Ovary (tissue), 10 donors: ENCODE measurements at places on chromosomes 1 and 21.

GRCh38 chr1:215583185-215583749 lies 16.2 kb downstream of the KCTD3 start:
- no peaks in the 10 kb centered on the region for H3K27me3 ChIP-seq
- no peaks in the 10 kb centered on the region for H3K4me1 ChIP-seq
- H3K36me3 ChIP-seq, result no peaks in the 10 kb centered on the region
- no peak for DNase-seq
- no peak overlapping the region for H3K4me3 ChIP-seq

DNA sequence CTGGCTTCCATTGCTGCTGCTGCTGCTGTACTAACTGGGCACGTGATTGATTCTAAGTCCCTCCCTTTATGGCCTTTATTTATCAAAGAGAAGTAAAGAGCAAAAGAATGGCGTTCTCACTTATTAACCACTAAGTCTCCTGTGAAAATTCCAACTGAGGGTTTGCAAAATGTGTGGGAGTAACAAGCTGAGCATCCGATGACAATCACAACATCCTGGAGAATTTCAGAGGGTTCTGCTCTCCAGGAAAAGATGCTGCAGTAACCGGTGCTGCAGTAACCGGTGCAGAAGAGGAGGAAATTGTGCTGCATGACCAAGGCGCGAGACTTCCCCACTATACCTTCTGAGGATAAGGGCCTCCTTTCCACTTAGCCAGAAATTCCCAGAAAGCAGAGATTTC lies 12.7 kb upstream of the MX2 start:
- no peaks in the 10 kb centered on the region for H3K4me1 ChIP-seq
- no peak overlapping the region for H3K27ac ChIP-seq
- H3K27me3 ChIP-seq, result no peaks in the 10 kb centered on the region
- no peak overlapping the region for H3K4me3 ChIP-seq
- DNase-seq, result no peak

GRCh38 chr1:85606414-85606800 lies 25.8 kb downstream of the CCN1 start:
- no peak overlapping the region for H3K4me3 ChIP-seq
- H3K36me3 ChIP-seq, result no peaks in the 10 kb centered on the region
- DNase-seq, result no peak
- H3K27me3 ChIP-seq, result no peaks in the 10 kb centered on the region

GRCh38 chr1:186740324-186740723 lies 60.1 kb upstream of the PTGS2 start:
- H3K27ac ChIP-seq, result no peak overlapping the region
- DNase-seq, result no peak
- H3K36me3 ChIP-seq, result no peaks in the 10 kb centered on the region
- H3K4me1 ChIP-seq, result no peaks in the 10 kb centered on the region
- H3K4me3 ChIP-seq, result no peak overlapping the region

DNA sequence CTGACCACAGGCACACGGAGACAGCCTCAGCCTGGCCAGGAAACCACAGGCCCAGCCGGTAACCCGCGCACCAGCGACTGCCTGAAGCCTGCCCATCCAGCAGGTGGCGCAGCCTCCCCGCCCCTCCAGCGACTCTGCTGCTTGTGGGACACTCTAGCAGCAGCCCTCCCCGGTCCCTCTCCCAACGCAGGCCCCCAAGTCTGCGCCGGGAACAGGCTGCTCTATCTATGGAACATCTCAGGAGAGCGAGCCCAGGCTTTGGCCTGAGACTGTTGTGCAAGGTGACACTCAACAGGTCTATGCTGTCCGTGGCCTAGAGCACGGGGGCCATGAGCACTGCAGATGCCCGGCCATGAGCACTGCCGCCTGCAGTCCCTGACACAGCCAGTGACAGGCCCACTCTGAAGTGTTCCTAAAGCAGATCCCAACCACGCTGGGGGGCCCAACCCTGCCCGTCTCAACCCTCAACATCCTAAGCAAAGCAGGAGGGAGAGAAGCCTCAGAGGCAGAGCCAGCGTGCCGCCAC lies 28.4 kb downstream of the WDR4 start:
- H3K36me3 ChIP-seq, result no peaks in the 10 kb centered on the region
- H3K4me3 ChIP-seq, result no peak overlapping the region

GRCh38 chr1:203325418-203326091 lies 20.2 kb downstream of the BTG2 start:
- no peaks in the 10 kb centered on the region for H3K36me3 ChIP-seq
- no peaks in the 10 kb centered on the region for H3K27me3 ChIP-seq
- no peak overlapping the region for H3K4me3 ChIP-seq
- DNase-seq, result peak; percentile 75
- H3K27ac ChIP-seq, result peak overlapping the region; percentile 37

GRCh38 chr1:27122652-27123051 lies 32.3 kb downstream of the SLC9A1 start:
- no peak overlapping the region for H3K27ac ChIP-seq
- H3K4me1 ChIP-seq, result peaks cover 10% of the 10 kb centered on the region
- no peaks in the 10 kb centered on the region for H3K27me3 ChIP-seq
- no peak overlapping the region for H3K4me3 ChIP-seq

DNA sequence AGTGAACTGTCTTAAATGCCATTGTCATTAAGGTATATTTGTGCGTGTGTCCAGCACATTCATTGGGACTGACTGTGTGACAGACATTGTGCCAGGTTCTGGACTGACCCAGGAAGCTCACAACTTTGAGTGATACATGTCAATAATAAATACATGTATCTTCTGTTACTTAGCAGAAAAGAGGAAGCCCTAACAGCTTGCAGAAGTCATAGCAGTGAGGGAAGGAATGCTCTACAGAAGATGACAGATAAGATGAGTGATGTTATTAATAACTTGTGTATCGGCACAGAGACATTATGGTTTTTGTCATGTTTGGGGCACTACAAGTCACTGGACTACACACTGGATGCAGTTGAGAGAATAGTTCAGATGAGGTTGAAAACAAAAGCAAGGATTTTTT lies 1.2 kb upstream of the SRSF11 start:
- DNase-seq, result no peak
- H3K4me3 ChIP-seq, result no peak overlapping the region
- no peak overlapping the region for H3K27ac ChIP-seq
- no peaks in the 10 kb centered on the region for H3K27me3 ChIP-seq
- H3K4me1 ChIP-seq, result peaks cover 4% of the 10 kb centered on the region

GRCh38 chr1:156146020-156146768 lies 7.2 kb upstream of the SEMA4A start:
- H3K27ac ChIP-seq, result no peak overlapping the region
- H3K27me3 ChIP-seq, result no peaks in the 10 kb centered on the region
- DNase-seq, result peak; percentile 74
- no peak overlapping the region for H3K4me3 ChIP-seq
- no peaks in the 10 kb centered on the region for H3K36me3 ChIP-seq
- H3K4me1 ChIP-seq, result peaks cover 8% of the 10 kb centered on the region

- H3K27ac ChIP-seq, result no peak overlapping the region
- H3K36me3 ChIP-seq, result no peaks in the 10 kb centered on the region
- DNase-seq, result no peak
- no peaks in the 10 kb centered on the region for H3K27me3 ChIP-seq
- H3K4me1 ChIP-seq, result peaks cover 3% of the 10 kb centered on the region
Observed at GRCh38 chr1:1287288-1288110, 7.3 kb downstream of the SCNN1D start.

DNA sequence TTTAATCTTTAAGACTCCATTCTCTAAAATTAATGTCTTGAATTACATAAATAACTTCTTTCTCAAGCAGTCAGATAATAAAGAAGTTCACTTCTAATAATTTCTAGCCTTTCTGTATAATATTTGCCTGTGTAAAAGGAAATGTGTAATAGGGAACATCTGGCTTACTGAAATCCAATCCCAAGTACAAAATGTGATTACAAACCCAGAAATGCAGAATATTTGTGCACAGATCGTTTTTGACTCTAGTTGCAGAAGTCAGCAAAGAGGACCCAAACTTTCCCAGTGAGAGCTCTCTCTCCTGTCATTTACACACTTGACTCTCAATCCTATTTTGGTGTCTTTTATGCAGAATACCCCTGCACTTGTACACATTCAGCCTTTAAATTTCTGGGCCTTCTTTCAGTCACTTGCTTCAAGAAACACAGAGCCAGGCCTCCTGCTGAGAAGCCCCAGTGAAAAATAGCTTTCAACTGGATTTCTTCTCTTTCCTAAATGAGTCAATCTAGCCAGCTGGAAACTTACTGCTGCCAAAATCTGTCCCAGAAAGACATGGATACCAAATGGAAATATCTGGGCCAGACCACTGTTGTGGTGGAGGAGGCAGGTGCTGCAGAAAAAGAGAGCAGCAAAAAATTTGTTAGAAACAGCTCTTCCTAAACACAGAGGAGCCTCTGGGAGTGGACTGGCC lies 68.5 kb upstream of the ADAM30 start:
- H3K36me3 ChIP-seq, result no peaks in the 10 kb centered on the region
- H3K27ac ChIP-seq, result no peak overlapping the region
- no peak overlapping the region for H3K4me3 ChIP-seq
- H3K4me1 ChIP-seq, result peaks cover 20% of the 10 kb centered on the region
- no peak for DNase-seq
- H3K27me3 ChIP-seq, result no peaks in the 10 kb centered on the region

DNA sequence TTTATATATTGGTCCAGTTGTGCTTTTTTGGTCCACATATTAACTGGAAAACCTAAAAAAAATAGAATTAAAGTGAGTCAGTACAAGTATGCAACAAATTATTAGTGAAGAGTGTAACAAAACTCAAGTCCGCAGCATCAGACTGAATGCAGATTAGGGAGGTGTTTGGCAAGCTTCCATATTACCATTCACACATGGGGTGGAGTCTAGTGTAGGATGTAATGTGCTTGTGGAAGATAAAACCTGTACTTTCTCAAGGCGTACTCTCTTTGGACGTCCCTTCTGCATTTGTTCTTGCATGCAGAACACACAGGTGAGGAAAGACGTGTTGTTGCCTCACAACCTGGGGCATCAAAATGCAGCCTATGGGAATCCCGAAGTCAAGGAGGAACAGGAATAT lies 668.7 kb downstream of the MRPL39 start:
- H3K4me3 ChIP-seq, result no peak overlapping the region
- H3K36me3 ChIP-seq, result no peaks in the 10 kb centered on the region
- no peaks in the 10 kb centered on the region for H3K27me3 ChIP-seq
- H3K27ac ChIP-seq, result no peak overlapping the region
- peaks cover 10% of the 10 kb centered on the region for H3K4me1 ChIP-seq
- no peak for DNase-seq

GRCh38 chr1:26541816-26542711 lies 12.5 kb downstream of the RPS6KA1 start:
- no peak overlapping the region for H3K27ac ChIP-seq
- no peaks in the 10 kb centered on the region for H3K36me3 ChIP-seq
- no peak for DNase-seq
- H3K4me1 ChIP-seq, result peaks cover 3% of the 10 kb centered on the region
- H3K4me3 ChIP-seq, result no peak overlapping the region

GRCh38 chr1:204255966-204256365 lies 42.2 kb upstream of the GOLT1A start:
- H3K27me3 ChIP-seq, result no peaks in the 10 kb centered on the region
- DNase-seq, result no peak
- no peaks in the 10 kb centered on the region for H3K4me1 ChIP-seq
- H3K36me3 ChIP-seq, result no peaks in the 10 kb centered on the region

DNA sequence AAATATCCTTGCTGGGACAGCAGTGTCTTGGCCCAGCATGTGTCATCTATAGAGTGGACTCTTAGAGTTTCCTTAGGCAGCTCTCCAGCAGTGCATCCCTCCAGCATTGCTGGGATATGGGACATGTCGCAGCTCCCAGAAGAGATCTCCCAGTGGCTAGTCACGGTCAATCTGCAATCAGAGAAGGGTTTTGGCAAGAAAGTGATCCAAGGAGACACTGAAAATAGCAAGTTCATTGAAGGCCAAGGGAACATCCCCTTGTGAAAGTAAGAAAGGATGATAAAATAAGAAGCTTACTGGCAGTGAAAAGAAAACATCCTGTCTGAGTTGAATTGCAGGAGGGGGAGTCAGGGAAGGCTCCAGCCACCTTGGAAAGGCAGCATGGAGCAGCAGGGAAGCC lies 19.3 kb upstream of the NPL start:
- no peaks in the 10 kb centered on the region for H3K36me3 ChIP-seq
- no peak overlapping the region for H3K4me3 ChIP-seq
- DNase-seq, result no peak

GRCh38 chr1:45443580-45444446 lies 47.1 kb downstream of the TESK2 start:
- no peak overlapping the region for H3K27ac ChIP-seq
- DNase-seq, result no peak
- H3K4me3 ChIP-seq, result no peak overlapping the region
- peaks cover 2% of the 10 kb centered on the region for H3K4me1 ChIP-seq

DNA sequence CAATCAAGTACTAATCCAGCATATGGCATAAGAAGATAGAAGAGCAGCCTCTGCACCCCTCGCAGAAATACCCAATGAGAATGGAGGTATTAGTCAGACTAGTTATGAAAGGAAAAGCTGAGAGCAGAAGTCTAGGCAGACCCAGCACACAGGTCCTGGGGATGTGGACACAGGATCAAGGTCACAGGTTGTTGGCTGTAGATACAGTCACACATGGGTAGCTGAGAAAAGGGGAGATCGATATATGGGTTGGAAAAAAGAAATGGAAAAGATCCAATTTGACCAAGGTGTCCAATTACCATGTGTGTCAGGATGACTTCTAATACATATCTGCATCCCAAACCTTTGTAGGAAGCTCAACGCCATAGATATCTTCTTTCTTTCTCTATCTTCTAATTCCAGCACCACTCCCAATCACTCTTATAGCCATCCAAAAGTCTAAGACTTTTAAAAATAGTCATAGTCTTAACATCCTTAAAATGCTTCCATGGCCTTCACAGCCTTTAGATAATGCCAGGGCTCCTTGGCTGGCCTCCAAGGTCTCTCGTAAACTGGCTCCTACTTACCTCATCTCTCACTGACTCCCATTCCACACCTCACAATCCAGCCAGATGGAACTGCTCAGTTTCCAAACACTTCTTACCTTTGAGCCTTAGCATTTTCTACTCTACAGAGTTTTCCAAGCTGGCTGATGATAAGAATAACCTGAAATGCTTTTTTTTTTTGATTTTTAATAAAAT lies 8.3 kb upstream of the ZC3H11B start:
- H3K4me3 ChIP-seq, result no peak overlapping the region
- no peaks in the 10 kb centered on the region for H3K4me1 ChIP-seq
- no peaks in the 10 kb centered on the region for H3K27me3 ChIP-seq
- H3K27ac ChIP-seq, result no peak overlapping the region

DNA sequence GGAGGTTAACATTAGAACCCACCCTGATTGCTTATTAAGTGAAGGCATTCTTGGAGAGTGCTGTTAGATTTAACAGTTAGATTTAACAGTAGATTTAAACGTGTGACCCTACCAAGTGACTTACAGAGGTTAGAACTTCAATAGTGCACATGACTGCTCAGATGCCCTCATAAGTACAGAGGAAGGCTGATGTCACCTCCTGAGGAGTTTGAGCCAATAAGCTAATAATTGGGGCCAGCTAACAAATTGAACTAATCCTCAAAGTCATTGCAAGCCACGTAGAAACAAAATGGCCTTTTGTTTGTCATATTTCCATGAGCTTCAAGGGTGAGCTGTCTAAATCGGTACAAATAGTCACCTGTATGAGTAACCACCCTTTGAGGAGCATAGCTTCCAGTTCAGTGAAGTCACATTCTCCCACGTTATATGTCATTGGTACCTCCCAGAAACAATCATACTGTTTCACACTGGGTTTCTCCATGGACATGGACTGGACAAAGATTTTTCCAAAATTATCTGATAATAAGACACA lies 11.7 kb downstream of the AVPR1B start:
- H3K4me1 ChIP-seq, result peaks cover 2% of the 10 kb centered on the region
- H3K27me3 ChIP-seq, result no peaks in the 10 kb centered on the region
- H3K27ac ChIP-seq, result no peak overlapping the region
- H3K36me3 ChIP-seq, result no peaks in the 10 kb centered on the region
- DNase-seq, result no peak

GRCh38 chr1:1665815-1666251 lies 7.0 kb upstream of the CDK11B start:
- no peak for DNase-seq
- H3K36me3 ChIP-seq, result no peaks in the 10 kb centered on the region
- no peaks in the 10 kb centered on the region for H3K27me3 ChIP-seq
- no peak overlapping the region for H3K27ac ChIP-seq
